NCI-H510A (cell line): ENCODE measurements at places on chromosomes 11 and 22.

DNA sequence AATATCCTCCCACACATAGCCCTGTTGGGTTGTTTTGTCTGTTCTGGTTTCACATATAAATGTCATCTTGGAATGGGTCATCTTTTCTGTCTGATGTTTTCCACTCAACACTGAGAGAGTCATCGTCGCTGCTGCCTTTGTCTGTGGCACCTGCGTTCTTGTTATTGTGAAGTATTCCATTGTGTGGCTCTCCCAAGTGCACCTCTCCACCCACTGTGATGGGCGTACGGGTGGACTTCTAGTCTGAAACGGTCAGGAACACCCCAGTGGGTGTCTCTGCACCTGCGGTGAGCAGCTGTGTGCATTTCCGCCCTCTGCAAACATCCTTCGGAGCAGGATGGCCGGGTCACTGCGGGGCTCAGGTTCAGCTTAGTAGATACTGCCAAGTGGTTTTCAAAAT lies 34.5 kb upstream of the RTL6 start:
- peak; percentile 78 for DNase-seq

GRCh38 chr11:70038034-70038834 lies 39.9 kb upstream of the ANO1 start:
- DNase-seq: no peak

DNA sequence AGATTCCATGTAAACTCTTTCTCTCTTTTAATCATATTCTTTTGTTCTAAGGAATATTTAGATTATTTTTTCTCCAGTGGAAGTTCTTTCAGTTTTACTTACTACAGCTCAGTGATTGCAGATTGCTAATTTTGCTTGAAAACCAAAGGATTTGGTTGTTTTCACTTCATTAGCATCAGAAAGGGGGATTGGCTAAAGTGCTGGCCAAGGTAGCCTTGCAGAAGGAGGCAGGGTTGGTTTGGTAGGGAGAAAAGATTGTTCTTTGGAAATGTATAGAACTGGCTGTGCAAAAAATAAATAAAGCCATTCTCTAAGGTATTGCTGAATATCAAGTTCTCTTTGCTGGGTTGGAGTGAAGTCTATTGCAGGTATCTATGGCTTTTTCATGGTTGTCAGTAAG lies 92.6 kb downstream of the FAT3 start:
- no peak for DNase-seq

GRCh38 chr11:197741-198235 lies 4.9 kb downstream of the SCGB1C1 start:
- DNase-seq: no peak

DNA sequence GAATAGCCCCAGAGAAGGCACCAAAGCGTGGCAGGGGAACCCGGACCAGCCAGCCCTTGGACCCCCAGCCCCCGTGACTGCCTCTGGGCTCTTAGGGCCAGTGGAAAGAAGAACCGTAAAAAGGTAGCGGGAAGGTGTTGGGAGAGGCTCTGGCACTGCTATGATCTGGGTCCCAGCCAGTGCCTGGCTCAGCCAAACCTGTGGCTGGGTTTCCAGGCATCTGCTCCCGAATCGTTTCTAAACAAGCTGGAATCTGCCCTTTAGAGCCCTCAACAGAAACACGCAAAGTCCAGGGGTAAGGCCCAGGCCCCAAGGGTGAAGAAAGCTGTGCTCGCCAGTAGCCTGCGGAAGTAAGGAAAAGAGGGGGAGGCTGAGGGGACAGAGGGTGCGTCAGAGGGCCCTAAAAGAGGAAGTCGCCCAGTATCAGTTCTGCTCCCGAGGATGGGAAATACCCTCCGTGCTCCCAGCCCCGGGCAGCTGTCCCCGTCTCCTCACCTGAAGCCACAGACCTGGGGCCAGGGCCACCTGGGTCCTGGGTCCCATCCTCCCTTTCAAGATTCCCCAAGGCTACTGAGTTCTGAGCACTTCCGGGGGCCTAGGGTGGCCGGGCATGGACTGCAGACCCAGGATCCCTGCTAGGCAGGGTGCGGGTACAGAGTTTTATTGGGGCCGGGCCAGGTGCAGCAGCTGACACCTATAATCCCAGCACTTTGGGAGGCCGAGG lies 24.7 kb downstream of the IL10RA start:
- no peak for DNase-seq

DNA sequence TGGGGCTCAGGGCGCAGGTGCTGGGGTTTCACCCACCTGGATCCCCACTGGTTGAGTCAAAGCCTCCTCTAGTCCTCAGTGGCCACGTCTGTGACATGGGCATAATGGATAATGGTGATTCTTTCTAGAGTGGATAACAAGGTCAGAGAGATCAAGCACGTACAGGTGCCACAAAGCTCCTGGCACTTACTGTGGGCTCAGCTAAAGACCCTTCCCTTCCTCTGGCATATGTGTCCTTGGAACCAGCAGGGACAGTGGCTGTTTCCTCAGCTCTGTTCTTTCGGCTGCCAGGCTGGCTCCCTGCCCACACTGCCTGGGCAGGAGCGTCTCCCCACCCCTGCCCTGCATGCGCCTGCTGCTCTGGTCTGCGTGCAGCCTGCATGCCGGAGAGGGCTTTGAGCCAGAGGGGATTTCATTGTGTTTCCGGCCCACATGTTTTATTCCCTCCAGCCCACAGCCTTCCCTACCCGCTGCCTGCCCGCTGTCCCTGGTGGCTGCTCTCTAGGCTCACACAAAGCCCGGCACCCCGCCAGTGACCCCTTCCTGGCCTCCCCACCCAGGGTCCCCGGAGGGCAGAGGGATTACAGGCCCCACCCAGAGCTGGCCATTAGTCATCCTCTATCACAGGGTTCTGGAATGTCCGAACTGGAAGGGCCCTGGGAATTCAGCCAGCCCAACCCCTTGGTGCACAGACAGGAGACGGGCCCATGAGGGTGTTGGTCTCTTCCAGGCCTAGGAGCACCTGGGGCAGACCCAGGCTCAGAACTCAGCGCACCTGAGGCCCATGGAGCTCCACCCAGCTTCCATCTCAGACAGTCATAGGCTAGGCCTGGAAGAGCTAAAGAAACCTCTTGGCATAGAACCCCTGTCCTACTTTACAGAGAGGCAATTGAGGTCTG lies 55.3 kb upstream of the GCAT start:
- no peak for DNase-seq

DNA sequence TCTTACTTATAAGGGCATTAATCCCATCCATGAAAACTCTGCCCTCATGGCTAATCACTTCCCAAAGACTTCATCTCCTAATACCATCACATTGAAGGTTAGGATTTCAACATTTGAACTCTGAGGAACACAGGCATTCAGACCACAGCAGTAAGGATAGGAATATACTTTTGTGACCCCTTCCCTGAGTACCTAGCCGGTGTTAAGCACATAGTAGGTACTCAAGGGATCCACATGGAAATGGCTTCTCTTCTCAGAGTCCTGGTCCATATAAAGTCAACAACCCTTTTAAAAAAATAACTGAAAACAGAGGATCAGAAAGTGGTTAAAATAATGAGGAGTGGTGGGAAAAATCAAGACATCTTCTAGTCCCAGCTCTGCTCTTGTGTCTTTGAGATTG lies 78.0 kb downstream of the TIMP3 start:
- DNase-seq: no peak
